ENCODE measurements at places on chromosomes 13 and 19.

GRCh38 chr13:111625526-111626315, 305.3 kb downstream of the TEX29 start:
- no peak for DNase-seq

DNA sequence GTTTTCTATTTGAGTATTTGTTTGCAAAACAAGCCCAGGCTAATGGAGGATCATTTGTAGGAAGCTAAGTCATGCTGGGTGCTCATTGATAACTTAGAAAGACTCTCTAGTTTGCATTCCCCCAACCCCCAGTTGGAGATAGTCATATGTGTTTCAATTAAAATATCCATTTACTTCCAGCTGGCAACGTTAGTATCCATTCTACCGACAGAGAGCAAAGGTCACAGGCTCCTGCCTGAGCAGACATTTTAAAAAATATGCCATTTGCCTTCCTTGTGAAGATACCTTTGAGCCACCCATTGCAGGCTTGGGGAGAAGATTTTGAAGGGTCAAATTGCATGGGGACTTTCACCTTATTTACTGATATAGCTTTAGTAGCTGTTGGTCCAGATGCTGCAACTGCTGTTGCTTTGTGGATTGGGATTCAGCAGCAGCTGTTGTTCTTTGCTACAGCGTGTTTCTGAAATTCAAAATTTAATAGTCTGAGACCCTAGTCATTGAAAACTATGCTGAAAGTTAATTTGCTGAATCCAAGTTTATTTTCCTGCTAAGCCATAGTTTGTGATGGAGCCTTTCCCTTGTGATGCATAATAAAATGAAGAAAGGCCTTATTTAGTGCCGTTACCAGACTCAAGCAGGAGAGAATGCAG, 335.1 kb downstream of the GPC6 start:
- no peak for DNase-seq

- peak; percentile 43 for DNase-seq
These were observed 7.7 kb upstream of the FGF9 start for GRCh38 chr13:21663197-21663596.

DNA sequence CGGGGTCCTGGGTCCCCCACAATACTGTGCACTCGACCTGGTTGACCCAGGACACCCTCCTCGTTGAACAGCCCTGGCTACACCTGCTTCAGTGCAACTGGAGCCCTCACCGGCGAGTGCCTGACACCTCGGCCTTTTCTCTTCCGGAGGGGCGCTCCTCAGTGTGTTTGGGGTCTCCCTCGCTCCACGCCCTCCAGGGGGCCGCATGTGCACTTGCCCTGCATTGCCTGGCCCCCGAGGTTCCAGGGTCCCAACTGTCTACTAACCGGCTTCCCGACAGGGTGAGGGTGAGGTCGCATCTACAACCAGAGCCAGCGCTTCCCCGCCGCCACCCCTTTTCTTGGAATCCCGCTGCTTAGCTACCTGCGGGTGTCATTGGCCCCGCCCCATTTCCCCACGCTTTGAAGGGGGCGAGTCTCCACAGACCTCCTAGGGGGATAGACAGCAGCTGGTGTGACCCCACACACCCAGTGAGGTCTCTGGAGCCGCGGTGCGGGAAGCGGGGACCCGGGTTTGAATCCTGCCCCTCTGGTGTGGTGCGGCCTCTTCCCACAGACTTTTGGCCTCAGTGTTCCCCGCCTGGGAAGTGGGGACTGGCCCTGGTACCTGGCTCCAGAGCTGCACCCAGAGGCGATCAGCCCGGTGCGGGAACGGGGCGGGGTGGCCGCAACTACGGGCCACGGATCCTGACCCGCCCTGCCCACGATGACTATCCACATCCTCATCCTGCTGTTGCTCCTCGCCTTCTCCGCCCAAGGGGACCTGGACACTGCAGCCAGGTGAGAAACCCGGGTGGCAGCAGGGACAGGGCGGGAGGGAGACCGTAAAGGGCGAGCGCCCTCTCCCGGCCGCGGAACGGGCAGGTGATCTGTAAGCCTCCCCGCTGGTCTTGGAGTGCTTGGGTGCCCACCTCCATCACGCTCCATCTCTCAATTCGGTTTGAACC, at the start of gene ADM5:
Gene ADM5, plus strand, starts transcription at position 462 of the 946 bp plus-strand sequence. Its CDS starts 244 bp downstream, at position 706.
- peak; percentile 72 for DNase-seq

DNA sequence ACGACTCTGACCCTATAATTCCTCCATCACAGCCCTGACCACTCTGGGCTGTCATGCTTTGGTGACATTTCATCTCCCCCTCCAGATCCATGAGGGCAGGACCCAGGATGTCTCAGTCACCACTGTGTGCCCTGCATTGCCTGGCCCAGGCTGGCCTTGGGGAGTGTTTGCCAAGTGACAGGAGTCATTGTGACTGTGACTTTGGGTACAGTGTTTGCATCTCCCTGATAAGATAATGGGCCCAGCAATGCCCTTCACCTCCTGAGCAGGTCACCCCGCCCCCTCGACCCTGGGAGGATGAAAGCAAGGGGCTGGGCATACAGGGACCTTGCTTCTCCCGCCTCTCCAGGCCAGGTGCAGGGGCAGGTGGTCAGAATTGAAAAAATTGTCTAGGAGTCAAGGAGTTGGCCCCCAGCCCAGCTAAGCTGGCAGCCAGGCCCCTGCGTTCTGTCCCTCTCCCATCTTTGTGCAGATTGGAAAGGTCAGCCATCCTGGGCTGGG, 5.9 kb upstream of the ATP4A start:
- no peak for DNase-seq
